ENCODE measurements at places on chromosomes 13 and 19. TPM values are rescaled to one million over a fixed set of nuclear protein-coding genes. Genes with fewer than 3 reads are reported as not detected.

The ICAM3 gene
- total RNA-seq, result 7.6 TPM

DNA sequence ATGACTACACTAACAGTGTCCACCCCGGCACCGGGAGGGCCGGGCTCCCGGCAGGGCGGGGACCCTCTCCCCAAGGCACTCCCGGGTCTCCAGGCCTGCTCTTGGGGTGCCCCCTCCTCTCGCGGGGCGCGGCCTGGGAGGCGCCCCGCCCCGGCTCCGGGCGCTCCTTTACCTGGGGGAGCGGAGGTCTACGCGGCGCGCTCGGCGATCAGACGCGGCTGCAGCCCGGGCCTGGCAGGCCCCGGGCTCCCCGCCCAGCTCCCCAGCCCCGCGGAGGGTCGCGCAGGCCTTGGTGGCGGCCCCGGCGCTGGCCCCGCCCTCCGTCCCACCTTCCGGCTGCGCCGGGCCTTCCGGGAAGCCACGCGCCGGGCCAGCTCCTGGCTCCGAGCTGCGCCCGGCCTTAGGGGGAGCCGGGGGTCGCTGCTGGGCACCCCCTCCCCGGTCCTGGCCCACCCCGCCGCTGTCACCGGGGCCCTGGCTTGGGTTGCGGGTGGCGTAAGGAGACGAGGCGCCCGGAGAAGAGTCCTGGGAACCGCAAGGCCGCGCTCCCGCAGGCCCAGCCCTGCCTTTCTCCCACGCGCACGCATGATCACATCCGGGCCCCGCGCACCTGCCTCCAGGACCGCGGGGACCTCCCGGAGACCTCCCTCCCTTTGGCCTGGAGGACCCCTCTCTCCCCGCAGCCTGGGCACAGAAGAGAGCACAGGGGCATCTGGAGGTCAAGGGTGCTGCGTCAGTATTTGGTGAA lies at the start of gene C19orf12:
TSS of gene C19orf12 (minus strand) at position 309 of the 748 bp plus-strand sequence. CDS start 6,848 bp downstream, outside the sequence.
- peak; percentile 52 for DNase-seq

DNA sequence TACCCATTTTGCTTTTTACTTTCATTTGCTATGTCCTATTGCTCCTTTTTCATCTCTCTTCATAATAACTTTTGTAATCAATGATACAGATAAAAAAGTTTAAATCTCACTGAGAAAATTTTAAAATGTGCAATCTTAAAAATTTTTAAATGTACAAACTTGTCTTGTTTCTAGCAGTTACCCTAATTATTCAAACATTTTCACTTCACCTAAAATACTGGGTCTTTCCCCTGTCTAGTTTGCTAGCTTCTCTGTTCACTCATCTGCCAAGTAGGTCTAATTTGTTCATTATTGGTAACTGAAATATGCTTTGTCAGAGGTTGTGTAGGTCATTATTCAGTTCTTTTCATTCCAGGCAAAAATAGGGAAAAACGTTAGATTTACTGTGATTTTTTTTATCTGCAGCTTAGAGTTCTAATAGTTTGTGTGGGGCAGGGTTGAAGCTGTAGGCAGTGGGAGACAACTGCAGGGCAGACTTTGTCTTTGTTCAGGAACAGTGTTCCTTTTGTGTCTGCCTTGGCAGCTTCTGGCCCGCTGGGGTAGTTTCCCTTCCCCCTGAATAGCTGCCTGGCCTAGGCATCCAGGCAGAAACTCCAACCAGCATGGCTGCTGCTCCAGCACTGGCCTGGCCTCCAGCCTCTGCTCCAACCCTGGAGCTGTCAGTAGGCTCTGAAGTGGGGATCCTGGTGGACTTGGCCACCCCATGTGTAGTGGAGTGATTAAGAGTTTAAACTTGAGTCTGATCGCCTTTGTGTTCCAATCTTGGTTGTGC lies 48.5 kb downstream of the WDFY2 start:
- peak; percentile 91 for DNase-seq

The CYSLTR2 gene
- 19.3 TPM for total RNA-seq

- no peak for DNase-seq
Observed at GRCh38 chr13:27193496-27193895, 21.9 kb upstream of the USP12 start.

DNA sequence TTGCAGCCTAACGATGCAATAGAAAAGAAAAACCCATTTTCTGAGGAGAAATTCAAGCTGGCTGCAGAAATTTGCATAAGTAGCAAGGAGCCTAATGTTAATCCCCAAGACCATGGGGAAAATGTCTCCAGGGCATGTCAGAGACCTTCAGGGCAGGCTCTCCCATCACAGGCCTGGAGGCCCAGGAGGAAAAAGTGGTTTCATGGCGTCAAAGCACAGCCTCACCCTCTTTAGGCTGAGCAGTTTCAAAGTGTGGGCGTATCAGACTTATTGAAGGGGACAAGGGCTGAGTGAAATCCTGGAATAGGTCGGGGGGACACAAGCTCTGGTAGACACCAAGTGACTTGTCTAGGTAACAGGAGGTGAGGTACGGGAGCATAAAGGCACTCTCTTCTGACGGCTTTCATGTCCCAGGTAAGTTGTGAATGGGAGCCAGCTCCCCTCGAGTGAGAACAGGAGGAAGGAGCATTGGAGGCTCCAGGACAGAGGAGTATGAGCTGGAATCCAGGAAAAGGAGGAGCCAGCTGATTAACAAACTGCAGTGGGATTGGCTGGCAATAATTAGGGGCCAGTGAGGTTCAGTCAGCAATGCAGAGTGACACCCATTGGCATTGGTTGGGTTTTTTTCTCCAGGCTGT lies 35.8 kb downstream of the MRPL57 start:
- DNase-seq, result no peak

The UPF3A gene
- total RNA-seq, result 23.6 TPM

DNA sequence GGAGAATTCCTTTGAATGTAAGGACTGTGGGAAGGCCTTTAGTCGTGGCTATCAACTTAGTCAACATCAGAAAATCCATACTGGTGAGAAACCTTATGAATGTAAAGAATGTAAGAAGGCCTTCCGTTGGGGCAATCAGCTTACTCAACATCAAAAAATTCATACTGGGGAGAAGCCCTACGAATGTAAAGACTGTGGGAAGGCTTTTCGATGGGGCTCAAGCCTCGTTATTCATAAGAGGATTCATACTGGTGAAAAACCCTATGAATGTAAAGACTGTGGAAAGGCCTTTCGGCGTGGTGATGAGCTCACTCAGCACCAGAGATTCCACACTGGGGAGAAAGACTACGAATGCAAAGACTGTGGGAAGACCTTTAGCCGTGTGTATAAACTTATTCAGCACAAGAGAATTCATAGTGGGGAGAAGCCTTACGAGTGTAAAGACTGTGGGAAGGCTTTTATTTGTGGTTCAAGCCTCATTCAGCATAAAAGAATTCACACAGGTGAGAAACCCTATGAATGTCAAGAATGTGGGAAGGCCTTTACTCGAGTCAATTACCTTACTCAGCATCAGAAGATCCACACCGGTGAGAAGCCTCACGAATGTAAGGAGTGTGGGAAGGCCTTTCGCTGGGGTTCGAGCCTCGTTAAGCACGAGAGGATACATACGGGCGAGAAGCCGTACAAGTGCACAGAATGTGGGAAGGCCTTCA lies 39.2 kb downstream of the ZNF331 start:
- no peak for DNase-seq

DNA sequence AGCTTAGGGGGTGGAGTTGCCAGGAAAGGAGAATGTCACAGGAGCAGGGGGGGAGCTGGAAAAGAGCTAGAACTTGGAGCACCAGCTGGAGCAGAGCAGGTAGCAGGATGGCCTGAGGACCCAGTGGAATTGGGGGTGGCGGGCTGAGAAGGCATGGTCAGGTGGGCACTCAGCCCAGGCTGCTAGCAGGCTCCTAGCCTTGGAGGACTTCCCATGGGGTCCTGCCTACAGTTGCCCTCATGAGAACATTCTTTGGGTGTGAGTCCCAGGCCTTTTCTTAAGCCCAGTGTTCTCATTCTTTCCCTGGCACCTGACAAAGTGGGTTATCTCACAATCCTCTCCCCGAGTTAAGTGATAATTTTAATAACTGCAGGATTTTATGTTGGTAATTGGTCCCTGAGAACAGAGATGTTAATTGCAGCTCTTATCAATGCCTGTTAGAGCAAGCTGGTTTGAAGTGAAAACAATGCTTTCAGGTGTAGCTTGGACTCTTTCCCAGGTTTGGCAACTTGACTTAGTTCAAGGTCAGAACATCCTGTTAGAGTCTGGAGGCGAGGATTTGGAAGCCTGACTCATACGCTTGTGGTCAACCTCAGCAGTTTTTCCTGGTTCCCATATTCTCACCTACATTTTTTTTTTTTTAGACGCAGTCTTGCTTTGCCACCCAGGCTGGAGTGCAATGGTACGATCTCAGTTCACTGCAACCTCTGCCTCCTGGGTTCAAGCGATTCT lies 18.1 kb upstream of the OLFM4 start:
- no peak for DNase-seq

GRCh38 chr19:16197188-16197621 lies 506 bp upstream of the AP1M1 start:
- DNase-seq, result no peak

GRCh38 chr19:8057545-8058270 lies 5.1 kb downstream of the CCL25 start:
- no peak for DNase-seq

DNA sequence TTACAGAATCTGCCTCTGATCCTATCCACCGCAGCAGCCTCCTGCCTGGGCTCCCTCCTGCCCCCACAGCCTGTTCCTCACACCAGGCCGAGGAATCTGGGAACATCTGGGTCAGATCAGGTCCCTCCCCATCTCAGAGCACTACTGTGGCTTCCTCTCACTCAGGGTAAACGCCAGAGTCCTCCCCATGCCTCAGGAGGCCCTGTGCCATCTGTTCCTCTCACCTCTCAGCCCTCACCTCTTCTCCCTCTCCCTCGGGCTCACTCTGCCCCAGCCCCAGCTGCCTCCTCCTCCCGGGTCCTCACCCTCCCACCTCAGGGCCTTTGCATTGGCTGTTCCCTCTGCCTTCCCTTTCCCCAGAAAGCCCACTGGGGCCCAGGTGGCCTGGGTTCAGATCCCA lies 18.2 kb downstream of the FCGBP start:
- no peak for DNase-seq

DNA sequence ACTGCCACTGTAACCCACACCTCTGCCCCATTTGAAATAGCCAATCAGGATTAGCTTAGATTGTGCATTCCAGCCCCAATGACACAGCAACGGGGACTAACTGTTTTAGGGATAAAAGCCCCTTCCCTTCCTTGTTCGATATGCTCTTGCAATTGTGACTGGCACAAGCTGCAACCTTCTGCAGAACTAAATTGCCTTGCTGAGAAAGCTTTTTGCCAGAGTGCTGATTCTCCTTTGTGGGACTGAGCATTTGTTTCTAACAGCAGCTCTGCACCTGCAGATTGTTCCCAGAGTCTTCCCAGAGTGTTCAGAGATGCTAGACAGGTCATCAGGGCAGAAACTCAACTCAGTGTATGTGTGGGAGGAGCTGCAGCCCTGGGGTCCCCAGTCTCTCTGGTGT lies 115.8 kb downstream of the ZNF675 start:
- no peak for DNase-seq

DNA sequence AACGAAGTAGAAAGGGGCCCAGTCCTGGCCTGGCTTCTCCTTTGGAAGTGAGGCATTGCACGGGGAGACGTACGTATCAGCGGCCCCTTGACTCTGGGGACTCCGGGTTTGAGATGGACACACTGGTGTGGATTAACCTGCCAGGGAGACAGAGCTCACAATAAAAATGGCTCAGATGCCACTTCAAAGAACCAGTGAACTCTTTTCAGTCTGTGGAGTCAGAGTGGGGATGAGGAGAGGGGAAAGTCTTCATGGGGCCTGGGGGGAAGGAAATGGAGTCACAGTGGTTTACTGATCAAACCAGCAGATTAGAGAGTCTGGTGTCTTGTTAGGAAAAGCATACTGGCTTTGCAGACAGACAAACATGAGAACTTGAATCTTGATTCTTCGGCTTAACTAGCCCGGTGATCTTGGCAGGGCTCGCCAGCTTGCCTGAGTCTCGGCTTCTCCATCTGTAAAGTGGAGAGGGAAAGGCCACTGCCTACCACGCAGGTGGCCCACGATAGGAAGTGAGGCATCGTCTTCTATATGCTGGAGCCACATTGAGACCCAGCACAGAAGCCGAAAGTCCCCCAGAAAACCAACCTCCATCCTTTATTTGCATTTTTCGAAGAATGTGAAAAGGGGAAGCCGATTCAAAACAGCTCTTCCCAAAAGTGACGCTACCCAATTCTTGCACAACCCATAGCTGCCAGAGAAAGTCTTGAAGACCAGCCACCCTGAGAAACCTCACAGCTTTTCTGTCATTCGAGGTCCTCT lies at the start of gene FFAR1:
TSS of gene FFAR1 (plus strand) at position 732 of the 759 bp plus-strand sequence. CDS start 3,650 bp downstream, outside the sequence.
- no peak for DNase-seq

GRCh38 chr19:55032170-55032800 lies 5.8 kb downstream of the GP6 start:
- no peak for DNase-seq

- DNase-seq, result no peak
Observed at GRCh38 chr13:38537051-38537450, 149.8 kb upstream of the FREM2 start.

DNA sequence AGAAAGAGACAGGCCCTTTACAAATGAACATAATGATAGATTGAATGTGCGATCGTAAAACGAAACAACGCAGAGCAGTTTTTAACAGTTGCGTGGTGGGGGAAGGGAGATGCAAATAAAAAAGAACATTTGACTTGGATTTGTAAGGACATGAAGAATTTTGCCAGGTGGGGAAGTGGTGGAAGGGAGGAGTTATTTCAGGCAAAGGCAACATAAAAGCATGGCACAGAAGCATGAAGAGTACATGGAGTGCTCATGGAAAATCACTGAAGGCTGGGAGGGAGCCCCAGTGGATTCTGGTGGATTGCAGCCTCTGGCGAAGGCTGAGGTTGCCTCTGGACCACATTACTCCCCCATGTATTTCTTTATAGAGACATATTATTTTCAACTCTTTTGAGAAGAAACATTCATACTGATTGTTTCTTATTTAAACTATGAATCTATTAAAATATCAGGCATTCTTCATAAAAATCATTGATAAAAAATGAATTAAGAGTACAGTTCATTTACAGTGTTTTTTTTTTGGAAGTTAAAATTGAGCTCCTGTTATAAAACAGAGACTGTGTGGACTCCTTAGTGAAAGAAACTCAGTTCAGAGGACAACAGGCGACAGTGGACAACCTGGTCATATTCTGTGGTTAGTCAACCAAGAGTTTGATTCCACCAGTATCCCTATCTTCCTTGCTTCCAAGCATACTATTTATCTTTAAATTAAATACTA lies 57.5 kb downstream of the STARD13 start:
- no peak for DNase-seq

The SERTM1 gene
- total RNA-seq, result not detected

GRCh38 chr13:113192902-113193301 lies 15.6 kb downstream of the PCID2 start:
- DNase-seq, result no peak

The PLPP2 gene
- 9.4 TPM for total RNA-seq

Data from SK-MEL-5 (cell line).